Left lung (tissue), 14 donors: ENCODE measurements at places on chromosomes 2 and 18. TPM values are rescaled to one million over a fixed set of nuclear protein-coding genes. Genes with fewer than 3 reads are reported as not detected.

The ASIC4 gene
- total RNA-seq: not detected

The TFPI gene
- total RNA-seq: 187 TPM

The HAAO gene
- 6.2 TPM for total RNA-seq

The HMSD gene
- 10.8 TPM for total RNA-seq

The MPP4 gene
- total RNA-seq: not detected

The PRSS56 gene
- not detected for total RNA-seq

The KCNJ13 gene
- not detected for total RNA-seq

The SCN9A gene
- total RNA-seq: 11.8 TPM

The MOGAT1 gene
- 0.26 TPM for total RNA-seq

The LINC00305 gene
- not detected for total RNA-seq

The DSG1 gene
- not detected for total RNA-seq

The RBMS1 gene
- 119 TPM for total RNA-seq

The FARP2 gene
- total RNA-seq: 32.2 TPM

The EVA1A gene
- 23.2 TPM for total RNA-seq

The DDX18 gene
- total RNA-seq: 39.1 TPM

The ARHGEF4 gene
- total RNA-seq: 4.3 TPM

The ACKR3 gene
- 9.9 TPM for total RNA-seq
